ENCODE measurements at places on chromosomes 5 and 9.

DNA sequence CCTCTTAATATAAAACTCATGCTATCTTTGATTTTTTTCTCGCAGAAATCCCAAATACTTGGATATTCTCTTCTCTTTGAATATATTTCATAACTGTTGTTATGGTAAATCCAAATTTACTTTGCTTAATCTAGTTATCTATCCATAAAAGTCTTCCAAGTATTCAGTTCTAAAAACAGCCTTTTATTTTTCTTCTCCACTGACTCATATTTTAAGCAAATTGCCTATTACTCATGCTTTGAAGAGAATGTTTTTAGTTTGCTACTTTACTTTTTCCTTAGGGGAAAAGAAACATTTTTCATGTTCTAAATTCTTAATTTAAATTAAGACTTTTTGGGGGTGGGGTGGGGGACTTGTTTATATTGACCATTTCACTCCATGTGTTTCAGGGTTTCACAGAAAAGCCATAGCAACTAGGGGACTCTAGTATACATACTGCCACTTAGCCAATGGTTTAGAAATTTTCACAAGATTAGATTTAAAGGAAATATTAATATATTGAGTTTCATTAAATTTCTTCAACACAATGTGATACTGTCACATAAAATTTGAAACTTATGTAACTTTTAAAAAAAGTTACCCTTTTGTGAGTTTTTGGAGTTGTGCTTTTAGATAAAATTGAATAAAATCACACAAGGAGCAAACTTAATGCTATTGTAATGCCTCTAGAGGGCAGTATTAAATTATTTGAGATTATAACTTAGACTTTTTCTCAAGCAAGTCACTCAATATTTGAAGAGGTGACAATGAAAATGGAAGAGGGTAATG lies 545.8 kb upstream of the ARRDC3 start:
- DNase-seq: peak; percentile 32

- no peak for DNase-seq
Observed at GRCh38 chr9:123861756-123862120, 68.2 kb downstream of the DENND1A start.

DNA sequence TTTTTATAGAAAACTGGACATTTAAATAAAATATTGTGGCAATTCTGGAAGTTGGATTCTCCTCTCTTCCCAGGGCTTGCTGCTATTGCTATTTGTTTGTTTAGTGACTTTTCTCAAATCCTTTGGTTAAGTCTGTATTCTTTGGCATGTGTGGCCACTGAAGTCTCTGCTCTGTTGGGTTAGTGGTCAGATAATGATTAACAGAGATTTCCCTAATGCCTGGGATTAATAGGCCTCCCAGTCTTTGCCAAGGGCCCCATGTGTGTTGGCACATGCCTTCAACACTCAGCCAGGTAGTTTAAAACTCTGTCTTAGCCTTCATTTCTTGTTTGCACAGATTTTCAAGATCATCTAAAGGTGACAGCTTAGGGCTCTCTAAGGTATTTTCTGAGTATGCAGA lies 92.8 kb upstream of the EPB41L4A start:
- no peak for DNase-seq

DNA sequence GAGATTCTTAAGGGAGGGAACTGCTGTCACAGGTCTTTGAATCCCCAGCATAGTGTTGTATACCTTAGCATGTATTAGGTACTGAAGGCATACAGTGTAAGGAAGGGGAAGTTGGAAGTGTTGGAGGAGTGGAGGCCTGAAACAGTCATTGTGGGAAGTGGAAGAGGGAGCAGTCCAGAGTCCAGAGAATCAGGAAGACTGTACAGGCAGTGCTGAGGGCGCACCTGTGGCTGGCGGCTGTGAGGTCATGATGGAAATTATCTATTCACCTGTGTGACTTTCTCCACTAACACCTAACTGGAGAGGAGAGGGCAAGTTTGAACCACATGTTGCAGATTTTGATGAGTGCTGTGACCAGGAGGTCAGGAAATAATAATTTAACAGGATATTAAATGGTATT lies 119.7 kb upstream of the NIPBL start:
- no peak for DNase-seq

DNA sequence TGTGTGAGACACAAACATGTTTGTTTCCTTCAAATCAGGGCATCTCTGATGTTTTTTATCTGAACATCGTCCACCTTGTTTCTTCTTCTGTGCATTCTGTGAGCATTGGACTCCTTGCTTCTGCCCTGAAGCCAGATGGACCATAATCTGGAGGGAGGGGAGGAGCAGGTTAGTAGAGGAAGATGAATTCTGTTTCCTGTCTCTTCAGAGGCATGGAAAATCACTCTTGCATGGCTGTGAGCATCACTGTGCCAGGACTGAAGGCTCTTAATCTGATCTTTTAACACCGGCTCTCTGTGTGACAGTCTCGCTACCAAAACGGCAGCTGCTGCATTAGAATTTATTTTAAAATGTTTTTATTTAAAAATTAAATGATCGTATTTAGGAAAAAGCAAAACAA lies 43.3 kb downstream of the TLE4 start:
- no peak for DNase-seq

- no peak for DNase-seq
Observed at GRCh38 chr5:143019157-143019556, 249.0 kb downstream of the ARHGAP26 start.

DNA sequence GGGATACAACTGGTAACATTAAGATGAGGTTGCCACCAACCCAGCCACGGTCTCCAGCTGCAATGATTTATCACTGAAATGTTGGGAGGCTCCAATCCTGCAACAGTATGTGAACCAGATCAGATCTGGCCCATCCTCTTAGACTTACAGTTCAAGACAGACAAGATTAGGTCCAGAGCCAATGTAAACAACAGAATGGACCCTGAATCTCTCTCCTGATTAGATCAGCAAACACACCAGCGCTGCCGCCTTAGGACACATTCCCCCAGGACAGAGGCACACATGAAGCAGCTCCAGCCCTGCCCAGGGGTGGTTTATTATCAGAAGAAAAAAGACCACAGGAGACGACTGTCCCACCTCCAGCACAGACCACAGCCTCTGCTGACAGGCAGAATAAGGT lies 82.1 kb downstream of the SLIT3 start:
- no peak for DNase-seq

DNA sequence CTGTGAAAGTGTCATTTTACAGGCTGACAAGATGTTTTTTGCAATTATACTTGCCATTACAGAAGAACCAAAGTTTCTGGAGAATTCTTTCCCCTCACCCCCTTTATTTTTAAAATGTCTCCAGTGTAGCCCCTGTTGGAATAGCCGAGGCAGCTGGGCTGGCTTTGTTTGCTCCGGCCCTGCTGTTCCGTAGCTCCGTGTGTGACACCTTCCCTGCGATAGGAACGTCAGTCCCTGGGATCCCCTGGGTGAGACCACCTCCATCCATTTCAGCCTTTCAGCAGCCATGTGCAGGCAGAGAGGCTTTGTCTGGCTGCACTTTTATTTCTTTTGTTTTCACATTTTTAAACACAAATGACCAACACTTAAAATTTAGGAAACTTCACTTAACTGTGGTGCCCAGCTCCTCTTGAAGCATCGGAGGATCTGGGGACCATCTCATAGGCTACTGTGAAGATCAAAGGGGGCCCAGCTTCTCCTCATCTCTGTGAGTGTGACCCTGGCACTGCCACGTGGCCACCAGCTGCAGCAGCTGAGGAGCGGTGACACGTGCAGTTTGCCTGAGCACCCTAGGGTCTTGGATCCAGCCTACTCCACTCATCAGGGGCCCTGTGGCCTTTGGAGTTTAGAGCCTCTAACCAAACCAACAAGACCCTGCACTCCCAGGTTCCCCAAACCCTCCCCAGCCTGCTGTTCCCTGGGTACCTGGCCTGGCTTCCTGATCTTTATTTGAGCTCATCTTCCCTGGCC lies 125.7 kb upstream of the RAPGEF1 start:
- DNase-seq: no peak

DNA sequence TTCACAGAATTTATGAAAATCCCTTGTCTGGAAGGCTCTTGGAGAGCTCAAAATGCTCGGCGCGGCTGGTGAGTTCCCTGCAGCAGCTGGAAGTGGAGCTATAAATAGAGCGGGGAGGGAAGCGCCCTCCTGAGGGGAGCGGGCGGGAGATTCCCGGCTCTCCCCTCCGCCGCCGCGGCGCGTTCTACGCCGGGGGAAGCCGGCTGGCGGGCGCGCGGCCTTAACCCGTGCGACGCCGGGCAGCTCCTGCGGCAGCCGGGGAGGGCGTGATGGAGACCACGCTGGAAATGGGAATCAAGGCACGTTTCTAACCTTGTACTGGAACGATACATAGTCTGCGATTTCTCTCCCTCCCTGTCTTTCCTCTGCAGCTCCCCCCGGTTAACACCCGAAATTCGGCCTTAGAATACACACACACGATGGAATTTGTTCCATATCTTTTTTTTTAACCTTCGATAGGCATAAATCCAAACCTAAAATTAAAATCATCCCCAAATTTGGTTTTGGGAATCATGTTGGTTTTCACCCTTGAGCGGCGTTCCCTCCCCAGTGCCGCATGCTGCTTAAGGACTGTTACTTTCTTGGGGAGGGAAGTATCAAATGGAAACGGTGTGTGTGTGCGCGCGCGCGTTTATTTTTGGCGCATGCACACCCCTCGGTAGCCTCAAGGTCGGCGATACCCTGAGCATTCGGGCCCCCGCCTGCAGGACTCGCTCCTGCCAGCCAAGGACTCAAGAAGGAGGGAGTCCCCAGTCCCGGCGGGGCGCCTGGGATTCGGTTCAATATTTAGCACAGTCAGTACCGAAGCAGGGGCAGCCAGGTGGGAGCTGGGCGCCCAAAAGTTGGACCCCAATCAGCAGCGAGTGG lies 306.3 kb upstream of the KCNN2 start:
- peak; percentile 21 for DNase-seq

- no peak for DNase-seq
Observed at GRCh38 chr5:142785206-142785605, 15.0 kb downstream of the ARHGAP26 start.

DNA sequence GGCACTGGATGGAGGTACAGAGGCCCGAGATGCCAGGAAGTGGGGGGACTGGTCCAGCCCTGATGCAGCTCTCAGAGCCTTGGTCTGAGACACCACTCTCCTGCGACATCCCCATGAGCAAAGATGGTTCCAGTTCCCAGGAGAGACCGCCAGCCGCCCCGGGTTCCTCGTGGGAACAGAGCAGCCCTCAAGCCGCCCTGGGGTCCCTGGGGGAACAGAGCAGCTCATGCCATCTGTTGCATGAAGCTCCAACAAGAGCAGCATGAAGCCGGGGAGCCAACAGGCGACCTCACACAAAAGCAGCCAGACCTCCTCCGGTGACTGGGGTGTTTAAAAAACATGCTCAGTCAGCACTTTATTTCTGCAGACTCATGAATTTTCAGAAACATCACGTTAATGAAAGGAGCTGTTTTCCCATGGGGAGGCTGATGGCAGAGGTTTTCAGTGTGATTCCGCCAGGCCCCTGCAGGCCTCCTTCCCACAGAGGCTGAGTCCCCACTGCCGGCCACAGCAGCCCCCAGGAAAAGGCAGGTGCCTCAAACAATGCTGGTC lies 6.2 kb downstream of the SLC6A18 start:
- DNase-seq: no peak

DNA sequence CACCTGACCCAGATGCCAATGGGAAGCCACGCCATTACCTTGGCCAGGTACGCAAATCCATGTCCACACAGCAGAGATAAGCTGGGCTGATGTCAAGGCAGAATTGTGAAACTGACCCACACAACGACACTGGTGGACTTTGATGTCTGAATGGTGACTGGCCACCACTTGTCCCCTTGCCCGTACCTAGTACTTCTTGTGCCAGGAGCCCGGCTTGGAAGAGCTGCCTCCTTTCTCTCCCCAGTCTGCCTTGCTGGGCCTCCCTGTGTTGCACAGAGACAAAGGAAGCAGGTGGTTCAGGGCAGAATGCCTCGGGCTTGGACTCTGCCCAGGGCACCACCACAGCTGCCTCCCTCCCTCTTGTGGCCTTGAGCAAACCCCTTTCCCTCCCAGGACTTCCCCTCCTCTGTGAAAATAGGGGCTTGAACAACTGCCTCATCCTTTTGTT lies 23.3 kb downstream of the PTGES2 start:
- peak; percentile 38 for DNase-seq

DNA sequence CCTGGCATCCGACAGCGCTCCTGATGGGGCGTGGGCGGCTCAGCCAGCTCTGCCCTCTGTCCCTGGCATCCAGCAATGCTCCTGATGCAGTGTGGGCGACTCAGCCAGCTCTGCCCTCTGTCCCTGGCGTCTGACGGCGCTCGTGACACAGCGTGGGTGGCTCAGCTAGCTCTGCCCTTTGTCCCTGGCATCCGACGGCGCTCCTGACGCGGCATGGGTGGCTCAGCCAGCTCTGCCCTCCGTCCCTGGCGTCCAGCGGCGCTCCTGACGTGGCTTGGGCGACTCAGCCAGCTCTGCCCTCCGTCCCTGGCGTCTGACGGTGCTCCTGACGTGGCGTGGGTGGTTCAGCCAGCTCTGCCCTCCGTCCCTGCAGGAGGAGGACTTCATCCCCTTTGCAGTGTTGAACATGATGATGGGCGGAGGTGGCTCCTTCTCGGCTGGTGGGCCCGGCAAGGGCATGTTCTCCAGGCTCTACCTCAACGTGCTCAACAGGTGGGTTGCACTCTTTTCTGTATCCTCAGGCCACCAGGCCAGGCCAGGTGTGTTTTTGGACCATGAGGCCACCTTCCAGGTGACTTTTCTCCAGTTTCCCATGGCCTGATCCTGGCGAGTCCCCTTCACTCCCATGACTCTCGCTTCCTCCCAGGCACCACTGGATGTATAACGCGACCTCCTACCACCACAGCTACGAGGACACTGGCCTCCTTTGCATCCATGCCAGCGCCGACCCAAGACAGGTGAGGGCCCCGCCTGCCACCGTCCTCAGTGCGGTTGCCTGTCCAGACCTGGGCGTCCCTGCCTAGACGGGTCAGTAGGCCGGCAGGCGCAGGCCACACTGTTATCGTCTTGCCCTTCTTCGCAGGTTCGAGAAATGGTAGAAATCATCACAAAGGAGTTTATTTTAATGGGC lies 8.0 kb downstream of the PMPCA start:
- DNase-seq: no peak

DNA sequence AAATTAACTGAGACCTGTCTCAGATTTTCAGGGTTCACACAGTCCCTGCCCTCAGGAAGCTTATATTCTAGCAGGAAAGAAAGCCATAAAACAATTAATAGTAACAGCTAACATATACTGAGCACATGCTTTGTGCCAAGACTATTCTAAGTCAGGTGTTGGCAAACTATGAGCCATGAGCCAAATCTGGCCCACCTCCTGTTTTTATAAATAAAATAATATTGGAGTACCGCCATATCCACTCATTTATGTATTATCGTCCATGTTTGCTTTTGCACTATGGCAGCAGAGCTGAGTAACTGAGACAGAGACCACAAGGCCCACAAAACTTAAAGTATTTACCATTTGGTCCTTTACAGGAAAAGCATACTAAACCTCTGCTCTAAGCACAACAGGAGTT lies 83.3 kb upstream of the TRIO start:
- no peak for DNase-seq

DNA sequence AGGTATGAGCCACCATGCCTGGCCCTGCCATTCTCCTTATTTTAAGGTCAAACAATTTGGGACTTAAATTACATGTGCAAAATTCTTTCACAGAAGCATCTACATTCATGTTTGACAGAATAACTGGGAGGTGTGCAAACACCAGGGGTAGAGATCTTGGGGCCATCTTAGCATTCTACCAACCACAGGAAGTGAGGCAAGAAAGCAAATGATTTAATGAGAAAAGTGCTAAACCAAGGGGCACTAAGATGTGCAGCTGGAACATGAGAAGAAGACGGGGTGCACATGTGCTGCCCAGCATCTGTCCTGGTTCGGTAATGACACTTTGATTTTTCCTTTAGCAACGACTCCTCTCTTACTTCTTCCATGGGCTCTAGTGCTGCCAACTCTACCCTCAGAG lies 1.2 kb upstream of the F12 start:
- DNase-seq: no peak
